Activated CD8-positive, alpha-beta memory T cell treated with anti-CD3 and anti-CD28 coated beads, Interleukin-2, amount 50 U/mL, for 4 hours (primary cell): ENCODE measurements at places on chromosomes 5 and 9.

DNA sequence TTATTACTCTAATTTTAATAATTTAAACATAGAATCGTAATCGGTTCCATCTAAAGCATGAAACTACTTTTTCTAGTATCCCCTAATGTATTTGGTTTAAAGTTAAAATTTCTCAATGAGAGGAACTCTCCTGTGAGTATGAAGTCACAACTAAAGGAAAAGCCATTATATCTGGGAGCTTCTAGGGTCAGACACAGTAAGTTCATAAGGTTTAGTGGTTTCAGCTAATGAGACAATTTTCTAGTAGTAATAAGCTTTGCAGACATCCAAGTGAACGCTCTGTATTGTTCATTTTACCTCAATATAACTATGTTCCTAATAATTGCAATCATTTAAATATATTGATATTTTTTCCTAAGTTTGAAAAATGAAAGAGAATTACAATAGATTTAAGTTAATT, 364.4 kb upstream of the CDH9 start:
- DNase-seq, result no peak

GRCh38 chr5:93570294-93571113, 10.5 kb downstream of the NR2F1-AS1 start:
- no peak for DNase-seq

GRCh38 chr5:142426129-142427014, 101.6 kb upstream of the SPRY4 start:
- DNase-seq, result peak; percentile 31

- no peak for DNase-seq
Measured at GRCh38 chr5:126677121-126677520, 76.4 kb downstream of the PHAX start.

DNA sequence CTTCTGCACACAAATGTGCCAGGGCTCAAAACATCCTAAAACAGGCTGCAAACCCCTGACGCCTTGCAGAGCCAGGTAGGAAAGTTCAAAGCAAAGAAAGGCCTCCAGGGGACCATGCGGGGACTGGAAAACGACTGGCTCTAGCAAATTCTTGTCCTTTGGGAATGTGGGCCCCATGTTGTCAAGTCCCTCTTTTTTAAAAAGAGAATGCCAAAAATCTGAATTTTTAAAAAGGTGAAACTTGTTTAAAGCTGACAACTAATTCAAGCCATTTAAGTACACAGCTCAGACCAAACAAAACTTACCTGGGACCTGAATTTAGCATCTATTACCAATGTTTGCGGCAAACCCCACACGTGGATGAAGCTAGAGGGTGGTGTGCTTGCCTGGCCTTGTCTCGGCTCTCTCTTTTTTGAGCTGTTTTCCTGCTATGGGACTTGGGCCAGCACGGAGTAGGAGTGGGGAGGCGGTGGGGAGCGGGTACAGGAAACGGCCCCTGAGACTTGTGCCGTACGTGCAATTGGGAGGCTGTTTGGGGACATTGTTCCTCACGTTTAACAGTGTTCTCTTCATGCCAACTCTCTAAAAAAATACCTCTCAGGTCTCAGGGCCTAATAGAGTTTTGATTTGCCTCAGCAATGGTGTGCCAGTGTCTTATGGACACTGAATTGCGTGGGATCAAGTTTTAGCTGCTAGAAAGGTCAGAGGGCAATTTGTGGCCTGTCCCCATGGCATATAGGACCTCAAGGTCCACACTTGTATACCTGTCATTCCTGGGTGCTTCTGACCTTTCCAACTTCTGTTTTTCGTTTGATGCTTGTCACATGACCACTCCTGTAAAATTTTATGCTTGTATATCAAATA, 15.1 kb upstream of the PHF19 start:
- DNase-seq, result no peak

DNA sequence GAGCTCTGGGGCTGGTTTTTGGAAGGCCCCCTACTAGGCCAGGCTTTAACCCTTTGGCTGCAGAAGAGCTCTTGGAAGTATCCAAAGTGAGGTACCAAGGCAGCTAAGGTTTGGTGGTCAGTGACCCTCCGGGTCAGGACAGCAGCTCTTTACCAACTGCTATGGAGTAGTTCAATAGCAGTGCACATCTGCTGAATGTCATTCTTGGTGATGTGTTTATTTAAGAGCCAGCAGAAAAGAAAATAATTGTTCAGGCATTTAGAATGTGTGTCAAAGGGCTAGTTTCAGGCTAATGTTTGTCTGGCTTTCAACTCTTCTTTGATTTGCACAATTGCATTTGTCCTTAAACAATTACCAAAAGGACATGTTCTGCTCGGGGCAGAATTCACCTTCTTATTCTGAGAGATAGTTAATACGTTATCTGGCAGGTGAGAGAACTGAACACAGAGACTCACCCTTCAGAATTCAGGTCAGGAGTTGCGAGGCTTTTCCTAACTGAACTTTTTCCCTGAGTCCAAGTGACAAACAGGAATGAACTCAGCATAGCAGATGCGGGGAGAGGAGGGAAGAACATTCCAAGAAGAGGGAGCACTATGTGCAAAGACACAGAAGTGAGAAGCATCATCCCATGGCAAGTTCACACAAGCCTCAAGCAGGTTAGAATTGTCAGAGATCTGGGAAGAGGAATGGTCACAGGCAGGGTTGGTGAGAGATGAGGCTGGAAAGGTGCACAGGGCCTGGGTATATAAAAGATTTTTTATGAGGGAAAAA, 556.7 kb upstream of the TLE4 start:
- no peak for DNase-seq

- no peak for DNase-seq
Measured at GRCh38 chr5:34660444-34660843, 4.3 kb downstream of the RAI14 start.

- DNase-seq, result no peak
Measured at GRCh38 chr5:72226950-72227349, 93.1 kb downstream of the MRPS27 start.

DNA sequence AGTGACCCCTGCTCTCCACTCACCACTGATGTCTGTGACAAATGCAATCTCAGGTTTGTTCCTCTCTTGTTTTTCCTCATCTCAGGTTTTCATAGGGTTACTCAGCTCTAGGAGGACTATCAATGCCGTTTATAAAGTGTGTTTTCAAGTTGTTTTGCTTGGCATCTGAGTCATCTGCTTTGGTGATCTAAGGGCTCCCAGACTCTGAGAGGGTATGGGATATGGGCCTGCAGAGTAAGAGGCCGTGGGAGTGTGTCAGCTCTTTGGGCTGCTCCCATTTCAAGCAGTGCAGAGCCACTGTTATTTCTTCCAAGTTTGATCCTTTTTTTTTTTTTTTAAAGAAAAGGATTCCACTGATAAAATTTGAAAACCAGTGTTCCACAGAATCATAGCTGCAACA, 46.3 kb downstream of the NNT start:
- DNase-seq, result no peak

DNA sequence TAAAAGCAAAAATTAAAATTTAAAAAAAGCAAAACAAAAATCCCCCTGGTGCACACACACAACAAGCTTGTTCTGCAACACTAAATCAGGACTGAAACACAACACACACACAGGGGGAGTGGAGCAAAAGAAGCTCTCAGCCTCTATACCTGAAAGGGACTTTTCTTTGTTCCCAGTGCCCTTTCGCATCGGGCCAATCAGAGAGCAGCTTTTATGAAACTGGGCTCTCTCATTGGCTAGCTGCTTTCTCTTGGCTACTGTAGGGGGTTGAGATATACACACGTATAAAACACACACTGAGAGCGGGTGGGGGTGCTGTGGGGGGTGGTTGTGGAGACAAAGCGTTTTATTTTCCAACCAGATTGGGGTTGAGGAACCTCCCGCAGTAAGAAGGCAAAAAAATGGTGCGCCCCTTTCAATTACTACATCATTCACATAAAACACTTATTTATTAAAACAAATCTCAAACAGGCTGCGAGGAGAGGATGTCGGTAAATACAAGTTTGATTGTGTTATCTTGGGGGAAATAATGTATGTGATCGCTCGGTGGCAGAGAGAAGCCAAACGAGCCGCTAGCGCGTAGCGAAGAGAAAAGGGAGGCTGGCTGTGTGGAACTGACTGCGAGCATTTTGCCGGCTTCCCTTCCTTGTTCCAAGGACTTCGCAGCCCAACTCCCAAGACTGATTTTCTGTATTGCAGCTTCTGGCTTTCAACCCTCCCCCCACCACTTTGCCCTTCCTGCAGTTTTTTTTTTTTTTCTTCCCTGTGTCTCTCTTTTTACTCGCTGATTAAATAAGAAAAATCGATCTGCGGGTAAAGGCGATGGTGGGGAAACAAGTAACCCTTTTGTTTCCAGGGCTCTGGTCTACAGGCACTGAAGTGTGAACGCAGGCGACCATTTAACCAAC, 2.5 kb upstream of the ZNF608 start:
- no peak for DNase-seq

DNA sequence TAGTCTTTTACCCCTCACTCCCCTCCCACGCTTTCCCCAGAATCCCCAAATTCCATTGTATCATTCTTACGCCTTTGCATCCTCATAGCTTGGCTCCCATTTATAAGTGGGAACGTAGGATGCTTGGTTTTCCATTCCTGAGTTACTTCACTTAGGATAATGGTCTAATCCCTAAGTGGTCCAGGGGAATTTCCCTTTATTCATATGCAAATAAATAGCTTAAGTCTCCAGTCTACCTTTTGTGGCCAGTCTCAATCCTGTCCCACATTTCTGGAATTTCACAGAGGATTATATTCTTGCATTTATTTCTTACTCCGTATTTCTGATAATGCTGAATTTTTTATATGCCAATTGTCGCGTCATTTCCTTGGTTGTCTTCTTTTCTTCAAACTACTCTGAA, 245.6 kb upstream of the DAB2 start:
- no peak for DNase-seq

DNA sequence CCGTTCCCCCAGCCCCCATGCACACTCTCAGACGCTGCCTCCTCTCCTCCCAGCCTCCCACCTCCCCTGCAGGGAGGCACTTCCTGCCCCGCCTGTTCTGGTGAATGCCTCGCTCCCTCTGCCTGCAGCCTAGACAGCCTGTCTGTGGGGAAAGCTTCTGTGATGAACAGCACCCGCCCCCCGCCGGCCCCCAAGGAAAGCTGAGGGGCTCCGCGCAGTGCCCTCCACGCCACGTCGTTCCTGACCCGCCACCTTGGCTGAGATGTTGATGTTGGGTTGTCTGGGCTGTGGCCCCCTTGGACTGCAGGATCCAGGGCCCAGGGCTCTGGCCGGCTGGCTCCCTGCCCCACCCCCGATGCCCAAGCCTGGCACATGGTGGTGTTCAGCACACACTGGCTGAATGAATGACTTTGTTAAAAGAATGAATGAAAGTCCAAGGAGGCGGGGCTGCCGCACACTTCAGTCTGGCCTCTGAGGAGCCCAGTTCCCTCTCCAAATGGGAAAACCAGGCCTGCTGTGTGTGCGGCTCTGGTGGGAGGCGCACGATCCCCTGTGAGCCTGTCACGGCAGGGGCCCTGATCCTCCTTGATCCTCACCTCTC, 2.1 kb upstream of the MYMK start:
- no peak for DNase-seq

- DNase-seq, result no peak
Measured at GRCh38 chr5:140114341-140115185, 654 bp downstream of the PURA start.

GRCh38 chr5:180739271-180739670, 587 bp downstream of the OR2Y1 start:
- no peak for DNase-seq

DNA sequence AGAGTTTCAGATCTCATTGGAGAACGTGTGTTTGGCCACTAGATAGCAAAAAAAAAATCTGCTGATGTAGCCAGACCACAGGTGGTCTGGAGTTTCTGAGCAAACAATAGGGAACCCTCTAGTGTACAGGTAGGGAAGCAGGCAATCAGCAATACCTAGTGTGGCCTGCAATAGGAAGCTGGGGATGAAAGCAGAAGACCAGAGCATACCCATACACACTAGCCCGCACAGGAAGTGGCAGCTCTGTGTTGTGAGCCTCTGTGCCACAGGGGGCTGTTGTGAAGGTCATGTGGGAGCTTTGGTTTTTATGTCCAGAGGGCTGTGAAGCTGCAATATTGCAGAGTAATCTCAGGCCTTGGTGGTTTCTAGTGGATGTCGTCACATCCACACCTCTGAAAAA, 81.2 kb downstream of the MTAP start:
- DNase-seq, result no peak

GRCh38 chr5:97102010-97102470, 40.4 kb downstream of the LIX1 start:
- DNase-seq, result no peak

DNA sequence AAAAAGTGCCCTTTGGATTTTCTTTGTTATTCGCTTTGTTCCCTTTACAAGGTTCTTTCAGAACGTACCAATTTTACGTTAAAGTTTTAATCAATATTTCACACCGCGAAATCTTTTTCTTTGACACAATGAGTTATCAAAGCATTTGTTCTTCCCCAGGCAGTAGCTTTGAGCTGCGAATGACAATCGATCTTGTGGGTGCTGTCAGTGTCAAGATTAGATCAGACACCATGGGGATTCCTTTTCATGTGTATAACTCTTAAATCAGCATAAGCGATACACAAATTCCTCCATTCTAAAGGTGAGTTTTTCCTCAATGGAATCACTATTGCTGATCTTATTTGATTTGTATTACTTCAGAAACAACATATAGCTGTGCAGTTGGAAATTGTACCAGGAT, 145.5 kb downstream of the ST8SIA4 start:
- no peak for DNase-seq

- DNase-seq, result no peak
Measured at GRCh38 chr9:95028853-95029219, 288.7 kb downstream of the FANCC start.

DNA sequence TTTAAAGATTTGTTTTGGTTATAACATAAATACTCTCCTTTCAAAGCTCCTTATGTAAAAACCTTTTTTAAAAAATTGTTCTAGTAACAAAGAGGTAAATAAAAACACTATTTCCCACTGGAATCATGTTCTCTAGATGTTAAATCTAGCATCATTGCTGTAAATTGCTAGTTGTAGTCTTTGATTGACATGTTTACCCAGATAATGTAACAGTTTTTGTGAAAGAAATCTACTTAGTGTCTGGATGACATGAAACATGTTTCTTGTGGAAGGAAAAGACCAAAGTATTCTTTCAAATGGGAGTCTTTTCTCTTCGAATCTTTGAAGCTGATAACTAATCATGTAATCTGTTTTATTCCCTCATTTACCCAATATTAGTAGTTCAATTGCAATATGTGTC, 1565.9 kb upstream of the WWC1 start:
- DNase-seq, result no peak
